Activated CD4-positive, alpha-beta T cell treated with anti-CD3 and anti-CD28 coated beads, Interleukin-2, amount 10 ng/mL, durations not matched to agents 7 days and 5 days (primary cell): ENCODE measurements at places on chromosomes 16 and 17. TPM values are rescaled to one million over a fixed set of nuclear protein-coding genes. Genes with fewer than 3 reads are reported as not detected.

DNA sequence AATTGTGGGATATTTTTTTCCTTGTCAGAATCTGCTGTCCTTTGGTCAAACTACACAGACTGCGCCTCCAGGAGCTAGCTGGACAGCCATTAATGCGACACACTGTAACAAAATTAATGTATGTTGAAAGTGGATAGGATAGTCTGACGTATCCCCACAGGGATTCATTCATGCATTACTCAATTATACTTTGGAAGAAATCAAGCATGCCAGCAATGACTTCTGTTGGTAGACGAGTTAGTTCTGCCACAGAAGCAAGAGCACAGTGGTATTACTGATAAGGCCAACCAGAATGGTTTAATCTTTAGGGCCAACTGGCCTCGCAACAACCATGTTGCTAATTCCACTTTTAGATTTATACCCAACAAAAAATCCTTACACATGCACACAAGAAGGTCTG, 106.4 kb upstream of the TOB1 start:
- no peak for DNase-seq

PPL gene
- not detected for total RNA-seq

CTRL gene
- total RNA-seq: 9.4 TPM

GRCh38 chr17:49110509-49110908, 22.1 kb upstream of the B4GALNT2 start:
- DNase-seq: no peak

NKD1 gene
- 1.3 TPM for total RNA-seq
